ENCODE measurements at places on chromosomes 4 and X.

DNA sequence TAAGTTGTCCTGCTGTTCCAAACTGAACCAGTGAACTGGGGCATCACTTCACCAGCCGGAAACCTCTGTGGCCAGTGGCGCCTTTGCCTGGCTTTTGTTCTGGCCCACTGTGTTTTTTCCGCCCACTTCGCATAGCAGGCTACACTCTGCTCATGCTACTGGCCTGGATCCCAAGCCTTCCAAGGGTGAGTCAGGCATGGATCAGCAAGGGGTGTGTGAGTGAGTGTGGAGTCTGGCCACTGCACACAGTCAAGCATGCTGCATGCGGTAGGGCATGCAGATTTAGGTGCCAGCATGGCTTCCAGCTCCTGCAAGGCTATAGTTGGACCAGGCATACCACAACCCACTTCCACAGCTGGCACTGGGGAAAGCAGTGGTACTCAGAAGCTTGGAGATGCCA is 1967.9 kb downstream of the C4orf33 start:
- DNase-seq = no peak

DNA sequence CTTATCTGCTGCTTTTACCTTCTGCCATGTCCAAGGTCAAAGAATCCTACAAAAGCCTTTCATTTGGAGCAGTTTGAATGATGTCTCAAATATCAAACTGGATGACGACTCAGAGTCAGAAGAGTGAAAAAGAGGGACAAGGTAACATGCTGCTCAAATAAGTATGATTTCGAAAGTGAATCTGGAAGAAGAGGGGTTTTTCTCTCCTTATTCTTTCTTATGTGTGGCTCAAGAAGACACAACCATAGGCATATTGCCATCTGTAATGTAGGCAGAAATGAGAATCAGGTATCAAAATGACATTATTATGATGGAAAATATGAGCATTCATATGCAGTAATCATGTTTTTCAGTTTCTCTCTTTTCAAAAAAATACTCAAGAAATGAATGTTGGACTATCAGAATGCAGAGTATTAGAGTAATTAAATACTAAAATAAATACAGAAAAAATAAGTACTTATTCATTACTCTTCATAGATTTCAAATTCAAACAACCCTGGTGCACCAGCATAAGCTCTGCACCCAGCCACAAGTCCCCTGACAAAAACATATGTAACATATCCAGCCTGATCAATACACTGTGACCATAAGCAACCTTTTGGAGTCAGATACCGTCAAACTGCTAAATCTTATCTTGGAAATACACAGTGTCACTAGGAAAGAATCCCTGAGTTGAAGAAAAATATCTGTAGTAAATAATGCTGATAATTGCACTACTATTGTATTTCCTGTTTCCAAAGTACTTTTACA is 468.6 kb downstream of the INPP4B start:
- no peak for DNase-seq

GRCh38 chrX:17369309-17369708 is 5.7 kb upstream of the NHS start:
- no peak for DNase-seq

GRCh38 chrX:55839485-55839884 is 121.9 kb downstream of the RRAGB start:
- DNase-seq = no peak

GRCh38 chr4:119783189-119783983 is 154.8 kb upstream of the PDE5A start:
- DNase-seq = no peak

DNA sequence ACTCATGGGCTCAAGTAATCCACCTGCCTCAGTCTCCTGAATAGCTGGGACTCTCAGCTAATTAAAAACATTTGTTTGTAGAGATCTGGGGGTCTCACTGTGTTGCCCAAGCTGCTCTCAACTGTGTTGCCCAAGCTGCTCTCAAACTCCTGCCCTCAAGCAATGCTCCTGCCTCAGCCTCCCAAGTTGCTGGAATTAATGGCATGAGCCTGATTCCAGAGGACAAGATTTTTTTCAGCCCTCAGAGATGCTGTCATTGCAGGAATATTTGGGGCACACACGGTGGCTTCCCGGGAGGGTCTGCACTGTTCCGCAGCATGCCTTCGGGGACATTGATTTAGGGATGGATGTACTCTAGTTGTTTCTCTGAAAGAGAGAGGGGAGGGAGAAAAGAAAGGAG is 49.7 kb downstream of the STK32B start:
- DNase-seq = no peak

GRCh38 chrX:107626481-107626880 is 1.8 kb upstream of the PRPS1 start:
- DNase-seq = no peak

DNA sequence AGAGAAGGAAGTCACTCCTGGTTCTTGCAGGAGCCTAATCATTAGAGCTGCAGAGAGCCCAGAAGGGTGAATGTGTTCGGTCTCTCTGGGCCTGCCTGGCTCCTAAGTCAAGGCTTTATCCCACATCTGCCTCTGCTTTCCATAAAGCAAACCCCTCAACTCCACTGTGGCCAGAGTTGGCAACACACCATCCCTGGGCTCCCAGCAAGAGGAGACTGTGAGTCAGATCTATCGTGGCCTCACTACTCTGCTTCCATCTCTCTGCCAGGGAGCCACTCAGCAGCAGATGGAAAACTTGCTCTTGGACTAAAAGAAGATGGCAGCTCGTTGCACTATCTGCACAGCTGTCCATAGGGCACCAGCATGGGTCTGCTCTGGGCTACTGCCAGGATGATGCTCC is 348.2 kb downstream of the FBXW7 start:
- DNase-seq = no peak

DNA sequence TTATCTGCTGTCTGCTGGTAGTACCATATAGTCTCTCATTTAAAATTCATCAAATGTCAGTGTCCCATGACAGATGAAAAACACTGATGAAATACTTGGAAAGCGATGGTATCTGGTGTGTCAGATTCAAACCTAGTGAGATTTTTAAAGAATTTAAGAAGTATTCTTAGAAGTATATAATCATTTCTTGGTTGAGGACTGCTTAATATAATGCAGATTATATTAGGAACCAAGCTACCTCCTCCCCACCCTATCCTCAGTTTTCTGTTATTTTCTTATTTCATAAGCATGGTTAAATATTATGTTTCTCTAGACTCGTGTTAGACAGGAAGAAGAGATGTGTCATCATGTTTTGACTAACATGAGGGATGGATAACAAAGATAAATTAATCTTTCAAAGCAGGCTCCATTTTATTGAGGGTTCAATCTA is 118.5 kb downstream of the GLUD2 start:
- no peak for DNase-seq

- no peak for DNase-seq
Measured at GRCh38 chr4:156038772-156039171, 85.1 kb upstream of the CTSO start.

DNA sequence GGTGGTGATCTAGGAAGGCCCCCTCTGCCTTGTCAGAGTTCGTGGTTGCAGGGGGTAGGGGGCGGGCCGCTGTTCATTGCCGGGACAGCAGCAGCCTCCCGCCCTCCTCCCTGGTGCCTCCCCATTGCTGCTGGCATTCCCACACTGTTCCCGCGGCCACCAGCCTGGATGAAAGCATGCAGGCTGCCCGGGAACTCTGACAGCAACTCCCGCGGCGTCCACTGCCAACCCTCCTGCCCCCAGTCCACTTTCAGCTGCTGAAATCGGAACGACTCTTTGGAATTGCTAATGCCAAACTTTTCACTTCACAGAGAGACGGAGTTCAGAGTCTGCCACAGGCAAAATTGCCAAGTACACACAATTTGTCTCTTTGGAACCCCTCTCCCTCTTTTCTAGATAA is 121.9 kb downstream of the BEND2 start:
- DNase-seq = no peak

- no peak for DNase-seq
Measured at GRCh38 chr4:84237008-84237407, 262.1 kb downstream of the NKX6-1 start.

GRCh38 chrX:120477453-120477852 is 8.4 kb upstream of the LAMP2 start:
- no peak for DNase-seq

DNA sequence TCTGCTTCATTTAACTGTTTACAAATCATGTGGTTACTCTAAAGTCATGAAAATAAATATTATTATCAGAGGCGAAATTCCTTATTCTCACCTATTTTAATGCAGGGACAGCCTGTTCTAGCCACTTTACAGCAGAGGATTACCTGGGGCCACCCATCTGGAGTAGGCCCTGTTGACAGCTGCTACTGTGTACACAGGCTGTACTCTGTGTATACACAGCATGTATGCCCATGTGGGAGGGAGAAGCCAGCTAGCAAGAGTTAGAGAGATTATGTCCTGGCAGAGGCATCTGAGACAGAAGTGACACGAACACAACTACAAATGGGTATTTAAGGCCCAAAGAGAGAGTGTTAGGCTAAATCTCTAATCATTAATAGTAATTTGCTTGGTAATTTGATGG is 62.1 kb downstream of the GPRIN3 start:
- DNase-seq = no peak

- DNase-seq = no peak
Measured at GRCh38 chr4:112312610-112313239, 15.6 kb downstream of the ALPK1 start.

- no peak for DNase-seq
Measured at GRCh38 chr4:88693792-88694191, 3.8 kb downstream of the NAP1L5 start.

DNA sequence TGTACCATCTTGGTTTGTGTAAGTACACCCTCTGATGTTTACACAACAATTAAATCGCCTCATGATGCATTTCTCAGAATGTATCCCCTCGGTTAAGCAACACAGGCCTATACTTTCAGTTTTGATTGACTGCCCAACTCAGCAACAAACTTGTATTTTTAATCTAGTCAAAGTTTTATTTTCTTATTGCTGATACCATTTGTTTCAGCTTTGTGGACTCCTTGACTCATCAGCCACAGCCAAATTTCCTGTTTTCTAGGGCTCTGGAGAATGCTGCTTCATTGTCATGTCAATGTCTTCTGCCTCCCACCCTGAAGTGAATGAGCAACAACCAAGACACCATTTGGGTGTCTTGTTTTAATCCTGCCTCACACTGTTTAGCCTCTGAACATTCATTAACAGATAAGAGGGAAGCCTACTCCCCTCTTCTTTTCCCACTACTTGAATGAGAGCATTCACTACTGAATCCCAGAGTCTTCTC is 14.0 kb downstream of the BBS12 start:
- DNase-seq = no peak

DNA sequence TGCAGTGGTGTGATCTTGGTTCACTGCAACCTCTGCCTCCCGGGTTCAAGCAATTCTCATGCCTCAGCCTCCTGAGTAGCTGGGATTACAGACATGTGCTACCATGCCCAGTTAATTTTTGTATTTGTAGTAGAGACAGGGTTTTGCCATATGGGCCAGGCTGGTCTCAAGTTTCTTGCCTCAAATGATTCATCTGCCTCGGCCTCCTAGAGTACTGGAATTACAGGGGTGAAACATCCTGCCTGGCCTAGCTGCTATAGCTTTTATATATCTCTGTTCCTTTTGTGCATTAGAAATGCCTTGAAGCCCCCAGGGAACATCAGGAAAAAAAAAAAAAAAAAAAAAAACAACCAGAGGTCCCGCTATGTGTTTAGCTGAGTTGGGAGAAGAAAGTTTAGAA is 34.8 kb downstream of the UBE2K start:
- DNase-seq = no peak

- no peak for DNase-seq
Measured at GRCh38 chrX:18406531-18407266, 18.7 kb upstream of the CDKL5 start.

DNA sequence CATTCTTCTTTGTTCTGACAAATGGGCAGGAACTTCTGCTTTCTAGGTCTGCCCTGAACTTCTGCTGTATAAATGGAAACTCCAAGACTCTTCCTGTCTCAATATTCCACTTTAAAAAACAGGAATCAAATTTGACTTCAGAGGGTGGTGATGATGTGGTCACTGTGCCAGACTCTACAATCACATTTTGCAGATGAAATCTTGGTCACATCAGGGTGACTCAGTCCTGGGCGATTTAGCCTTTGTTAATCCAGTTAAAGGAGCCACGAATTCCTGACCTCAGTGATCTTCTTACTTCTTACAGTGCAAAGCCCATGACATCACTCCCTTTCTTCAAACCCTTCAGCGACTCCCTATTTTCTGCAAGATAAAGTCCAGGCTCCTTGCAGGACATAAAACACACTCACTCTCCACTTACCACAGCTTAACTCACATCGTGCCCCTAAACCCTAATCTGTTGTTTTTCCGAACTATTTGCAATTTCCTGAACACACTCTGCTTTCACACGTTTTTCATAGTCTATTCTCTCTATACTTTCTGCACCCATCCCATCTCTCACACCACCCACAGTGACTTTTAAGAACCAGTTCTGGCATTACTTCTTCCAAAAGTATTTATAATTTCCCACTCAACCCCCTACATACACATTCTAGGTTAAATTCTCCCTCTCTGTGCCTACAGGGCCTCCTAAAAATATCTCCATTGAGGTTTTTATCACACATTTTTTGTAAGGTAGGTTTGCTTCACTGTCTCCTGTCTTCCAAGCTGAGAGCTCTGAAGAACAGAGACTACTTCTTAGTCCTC is 11.1 kb downstream of the GASK1B start:
- DNase-seq = no peak

- no peak for DNase-seq
Measured at GRCh38 chr4:118712872-118713271, 27.7 kb downstream of the METTL14 start.

DNA sequence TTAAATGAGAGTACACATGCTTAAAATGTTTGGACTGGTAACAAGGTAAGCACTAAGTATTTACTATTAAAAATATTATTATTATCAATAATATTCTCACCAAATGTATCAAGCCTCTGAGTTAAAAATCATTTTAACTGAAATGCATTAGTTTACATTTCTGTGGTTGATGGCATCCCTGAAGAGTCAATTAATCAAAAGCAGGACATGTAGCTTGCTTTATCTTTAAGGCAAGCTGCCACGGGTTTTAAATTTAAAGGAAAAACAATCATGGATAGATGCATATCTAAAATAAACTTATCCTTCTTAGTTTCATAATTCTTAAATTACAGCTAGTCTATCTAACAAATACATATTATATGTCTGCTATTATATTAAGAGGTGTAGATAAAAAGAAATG is 584.8 kb upstream of the INTU start:
- no peak for DNase-seq

GRCh38 chr4:157221426-157221894 is 932 bp downstream of the GRIA2 start:
- DNase-seq = no peak

DNA sequence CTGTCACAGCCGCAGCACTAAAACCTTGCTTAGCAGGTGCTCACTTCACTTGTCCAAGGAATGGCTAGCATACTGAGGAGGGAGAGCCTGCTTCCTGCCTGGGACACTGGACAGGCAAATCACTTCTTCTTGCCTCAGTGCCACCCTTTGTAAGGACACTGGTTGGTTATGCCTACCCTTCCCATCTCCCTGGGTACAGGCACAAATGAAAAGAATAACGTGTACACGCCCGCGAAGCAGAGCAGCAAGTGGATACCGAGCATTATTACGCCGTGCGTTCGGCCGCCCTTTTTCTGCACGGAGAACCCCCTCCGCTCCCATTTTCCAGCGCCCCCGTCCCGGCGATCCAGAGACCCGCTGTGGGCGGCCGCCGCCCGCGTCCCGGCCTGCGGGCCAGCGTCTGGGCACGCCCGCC is 338 bp upstream of the KLHL2 start:
- DNase-seq = no peak

- DNase-seq = no peak
Measured at GRCh38 chrX:37783305-37783704, 3.4 kb downstream of the CYBB start.
